ENCODE measurements at places on chromosomes 5 and 9. TPM values are rescaled to one million over a fixed set of nuclear protein-coding genes. Genes with fewer than 3 reads are reported as not detected.

CAVIN4 gene
- total RNA-seq = 80.5 TPM

FNIP1 gene
- total RNA-seq = 37.5 TPM

RARS1 gene
- 48.6 TPM for total RNA-seq

CARTPT gene
- total RNA-seq = not detected

SREK1 gene
- total RNA-seq = 13.5 TPM

FAM78A gene
- 33.4 TPM for total RNA-seq

DNA sequence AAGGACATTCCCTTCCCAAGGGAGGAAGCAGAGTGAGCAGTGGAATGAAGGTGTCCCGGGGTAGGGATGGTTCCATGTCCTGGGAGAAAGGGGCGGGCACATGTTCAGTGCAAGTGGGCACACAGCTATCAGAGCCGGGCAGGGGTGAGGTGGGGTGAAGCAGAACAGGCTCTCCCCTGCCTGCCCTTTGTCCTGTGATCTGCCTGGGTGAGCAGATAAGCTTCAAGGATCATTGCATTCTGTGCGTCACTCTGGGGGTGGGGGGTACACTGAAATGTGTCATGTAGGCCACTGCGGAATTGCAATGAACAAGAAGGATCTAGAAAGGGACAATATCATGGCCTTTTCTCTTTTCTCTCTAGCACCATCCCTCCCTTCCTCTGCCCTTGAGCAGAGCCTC lies 61.7 kb upstream of the SHB start:
- no peak overlapping the region for H3K4me3 ChIP-seq
- H3K4me1 ChIP-seq = no peaks in the 10 kb centered on the region
- no peaks in the 10 kb centered on the region for H3K27me3 ChIP-seq
- H3K36me3 ChIP-seq = no peaks in the 10 kb centered on the region

- H3K4me1 ChIP-seq = no peaks in the 10 kb centered on the region
- H3K27me3 ChIP-seq = peaks cover 17% of the 10 kb centered on the region
- H3K27ac ChIP-seq = no peak overlapping the region
- H3K36me3 ChIP-seq = no peaks in the 10 kb centered on the region
- no peak for DNase-seq
These were observed 2.0 kb upstream of the DBH start for GRCh38 chr9:133634081-133634691.

GRCh38 chr9:76921165-76921564 lies 15.3 kb upstream of the PRUNE2 start:
- H3K27me3 ChIP-seq = no peaks in the 10 kb centered on the region
- no peak for DNase-seq
- no peak overlapping the region for H3K4me3 ChIP-seq
- no peaks in the 10 kb centered on the region for H3K4me1 ChIP-seq
- no peaks in the 10 kb centered on the region for H3K36me3 ChIP-seq

GRCh38 chr9:135659252-135659651 lies 3.9 kb upstream of the LCN9 start:
- no peaks in the 10 kb centered on the region for H3K4me1 ChIP-seq
- no peak overlapping the region for H3K4me3 ChIP-seq
- H3K27ac ChIP-seq = no peak overlapping the region
- no peak for DNase-seq

- H3K27me3 ChIP-seq = no peaks in the 10 kb centered on the region
- no peak for DNase-seq
- peaks cover 3% of the 10 kb centered on the region for H3K4me1 ChIP-seq
These were observed 249.9 kb downstream of the NTRK2 start for GRCh38 chr9:84919440-84919839.

- no peaks in the 10 kb centered on the region for H3K27me3 ChIP-seq
- peaks cover 2% of the 10 kb centered on the region for H3K4me1 ChIP-seq
- DNase-seq = no peak
- no peak overlapping the region for H3K4me3 ChIP-seq
- no peaks in the 10 kb centered on the region for H3K36me3 ChIP-seq
- H3K27ac ChIP-seq = peak overlapping the region; percentile 49
These were observed 74.1 kb upstream of the SH3PXD2B start for GRCh38 chr5:172528440-172528839.

GRCh38 chr5:179233909-179234562 lies 111.2 kb downstream of the ADAMTS2 start:
- no peaks in the 10 kb centered on the region for H3K27me3 ChIP-seq
- no peaks in the 10 kb centered on the region for H3K36me3 ChIP-seq
- DNase-seq = no peak
- H3K4me1 ChIP-seq = no peaks in the 10 kb centered on the region
- no peak overlapping the region for H3K4me3 ChIP-seq

DNA sequence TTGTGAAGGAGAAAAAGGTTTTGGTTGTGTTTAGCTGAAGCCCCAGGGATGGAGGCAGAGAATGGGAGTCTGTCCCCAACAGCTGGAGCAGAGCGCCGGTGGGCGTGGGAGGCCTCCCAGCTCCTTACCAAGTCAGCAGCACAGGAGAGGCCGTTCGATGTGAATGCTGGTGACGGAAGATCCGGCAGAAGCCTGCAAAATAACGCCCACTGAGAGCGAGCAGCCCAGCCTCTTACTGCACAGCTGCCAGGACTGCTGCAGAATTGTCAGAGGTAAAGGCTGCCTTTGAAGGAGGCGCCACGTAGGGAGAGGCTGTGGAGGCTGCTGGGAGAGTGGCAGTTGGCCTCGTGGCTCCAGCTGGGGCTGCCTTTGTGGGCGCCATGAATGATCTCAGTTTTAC lies 26.2 kb downstream of the ANGPTL2 start:
- peaks cover 63% of the 10 kb centered on the region for H3K36me3 ChIP-seq
- H3K27me3 ChIP-seq = no peaks in the 10 kb centered on the region
- peaks cover 36% of the 10 kb centered on the region for H3K4me1 ChIP-seq
- DNase-seq = no peak

- H3K4me3 ChIP-seq = no peak overlapping the region
- no peaks in the 10 kb centered on the region for H3K36me3 ChIP-seq
- H3K27me3 ChIP-seq = no peaks in the 10 kb centered on the region
- DNase-seq = no peak
- no peak overlapping the region for H3K27ac ChIP-seq
These were observed 14.0 kb downstream of the ATP10B start for GRCh38 chr5:160837749-160838593.

- no peaks in the 10 kb centered on the region for H3K27me3 ChIP-seq
- no peak overlapping the region for H3K27ac ChIP-seq
- no peaks in the 10 kb centered on the region for H3K4me1 ChIP-seq
- DNase-seq = no peak
- H3K4me3 ChIP-seq = no peak overlapping the region
These were observed 12.4 kb downstream of the NFIL3 start for GRCh38 chr9:91411096-91411771.

- no peak overlapping the region for H3K27ac ChIP-seq
- no peaks in the 10 kb centered on the region for H3K27me3 ChIP-seq
- no peaks in the 10 kb centered on the region for H3K36me3 ChIP-seq
- peaks cover 4% of the 10 kb centered on the region for H3K4me1 ChIP-seq
- DNase-seq = no peak
- H3K4me3 ChIP-seq = no peak overlapping the region
These were observed 172.5 kb downstream of the RASEF start for GRCh38 chr9:82890401-82890800.

DNA sequence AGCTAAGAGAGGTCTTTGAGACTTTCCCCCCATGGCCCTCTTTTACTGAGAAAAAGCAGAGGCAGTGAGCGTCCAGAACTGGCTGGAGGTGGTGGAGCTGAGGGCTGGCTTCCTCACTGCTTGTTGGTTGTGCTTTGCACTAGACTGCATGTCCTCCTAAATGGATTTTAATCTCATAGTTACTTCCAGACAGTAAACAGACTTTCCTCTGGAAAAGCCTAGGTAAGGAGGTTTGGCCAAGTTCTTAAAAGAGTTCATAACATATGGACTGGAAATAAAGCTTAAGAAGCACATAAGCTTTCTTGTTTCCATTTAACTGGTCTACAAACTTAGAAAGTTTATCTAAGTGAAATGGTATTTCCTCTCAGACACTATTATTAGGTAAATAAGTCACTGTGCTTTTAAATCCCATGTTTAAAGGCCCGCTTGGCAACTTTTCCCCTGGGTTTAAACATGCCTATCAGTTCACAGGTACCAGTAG lies 2.0 kb downstream of the ASPN start:
- no peaks in the 10 kb centered on the region for H3K36me3 ChIP-seq
- no peaks in the 10 kb centered on the region for H3K27me3 ChIP-seq
- H3K4me1 ChIP-seq = peaks cover 6% of the 10 kb centered on the region
- peak overlapping the region; percentile 72 for H3K27ac ChIP-seq
- DNase-seq = no peak

- peaks cover 9% of the 10 kb centered on the region for H3K4me1 ChIP-seq
- no peak for DNase-seq
- no peaks in the 10 kb centered on the region for H3K36me3 ChIP-seq
- no peaks in the 10 kb centered on the region for H3K27me3 ChIP-seq
- peak overlapping the region; percentile 85 for H3K4me3 ChIP-seq
- peak overlapping the region; percentile 41 for H3K27ac ChIP-seq
These were observed 572 bp downstream of the CDK5RAP2 start for GRCh38 chr9:120579139-120580050.

DNA sequence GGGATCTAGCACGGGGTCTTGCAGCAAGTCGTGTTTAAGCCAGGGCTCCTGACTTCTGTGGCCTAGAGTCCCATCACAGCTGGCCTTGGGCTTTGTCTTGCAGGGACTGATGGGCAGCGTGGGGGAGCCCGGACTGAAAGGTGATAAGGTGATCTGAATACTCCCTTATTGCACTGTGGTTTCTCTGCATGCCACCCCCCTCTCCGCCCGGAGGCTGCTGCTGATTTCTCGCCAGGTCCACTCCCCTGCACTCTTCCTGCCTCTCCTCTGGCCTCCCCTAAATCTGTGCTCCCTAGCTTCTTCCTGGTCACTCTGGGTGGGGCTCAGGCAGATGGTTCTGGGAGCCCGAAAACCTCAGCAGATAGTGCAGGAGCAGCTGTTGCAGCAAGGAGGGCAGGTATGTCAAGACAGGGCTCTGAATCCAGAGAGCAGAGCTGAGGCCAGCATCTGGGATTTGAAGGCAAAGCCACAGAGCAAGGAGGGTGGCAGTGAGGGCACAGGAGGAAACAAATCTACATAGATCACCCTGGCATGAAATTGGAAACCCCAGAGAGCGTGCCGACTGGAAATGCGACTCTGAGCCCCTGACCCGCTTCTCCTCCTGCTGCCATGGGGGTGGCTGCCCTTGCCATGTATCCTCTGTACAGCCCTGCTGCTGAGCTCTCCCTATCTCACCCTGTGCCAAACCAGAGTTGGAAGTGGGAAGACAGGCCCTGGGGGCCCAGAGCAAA lies 76.5 kb downstream of the COL27A1 start:
- H3K36me3 ChIP-seq = no peaks in the 10 kb centered on the region
- H3K27me3 ChIP-seq = no peaks in the 10 kb centered on the region
- DNase-seq = no peak
- peaks cover 7% of the 10 kb centered on the region for H3K4me1 ChIP-seq
- H3K27ac ChIP-seq = no peak overlapping the region

- no peaks in the 10 kb centered on the region for H3K27me3 ChIP-seq
- no peaks in the 10 kb centered on the region for H3K36me3 ChIP-seq
- peaks cover 30% of the 10 kb centered on the region for H3K4me1 ChIP-seq
- no peak for DNase-seq
- H3K27ac ChIP-seq = no peak overlapping the region
- no peak overlapping the region for H3K4me3 ChIP-seq
These were observed 6.9 kb upstream of the TRAF1 start for GRCh38 chr9:120933310-120934055.

- no peaks in the 10 kb centered on the region for H3K36me3 ChIP-seq
- peaks cover 11% of the 10 kb centered on the region for H3K4me1 ChIP-seq
- H3K27me3 ChIP-seq = no peaks in the 10 kb centered on the region
- H3K4me3 ChIP-seq = no peak overlapping the region
These were observed 83.3 kb downstream of the ARL15 start for GRCh38 chr5:54227109-54227508.
